ENCODE measurements at places on chromosomes 12 and 14.

DNA sequence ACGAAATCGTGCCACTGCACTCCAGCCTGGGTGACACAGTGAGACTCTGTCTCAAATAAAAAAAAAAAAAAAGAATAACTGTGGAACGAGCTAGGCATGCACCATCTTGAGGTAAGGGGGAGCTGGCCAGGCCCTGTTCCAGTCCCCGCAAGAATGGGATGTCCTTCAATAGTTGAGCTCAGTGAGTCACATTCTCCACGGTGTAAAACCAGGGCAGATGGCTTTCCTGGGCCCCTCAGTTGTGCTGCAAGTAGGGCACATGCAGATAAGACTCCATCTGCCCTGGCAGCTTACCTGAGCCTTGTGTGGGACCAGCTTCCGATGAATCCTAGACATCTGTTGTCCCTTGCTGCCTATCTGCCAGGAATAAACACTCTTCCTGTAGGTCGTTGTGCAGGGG lies 312.1 kb downstream of the VRK1 start:
- DNase-seq = no peak

DNA sequence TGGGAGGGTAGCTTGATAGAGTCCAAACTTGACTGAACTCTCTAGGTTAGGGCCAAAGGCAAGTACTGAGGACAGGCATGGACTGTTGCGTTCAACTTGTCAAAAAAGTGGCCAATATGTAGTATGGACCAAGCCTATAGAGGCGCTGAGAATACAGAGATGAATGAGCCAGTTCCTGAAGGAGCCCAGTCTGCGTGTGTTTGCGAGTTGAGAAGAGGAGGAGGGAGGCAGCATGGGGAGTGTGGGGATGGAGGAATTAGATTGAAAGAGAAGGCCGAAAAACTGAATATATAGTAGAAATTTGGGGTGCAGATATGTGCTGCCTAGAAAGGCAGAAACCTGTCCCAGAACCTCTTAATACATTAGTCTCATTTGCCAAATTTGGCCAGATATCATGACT lies 412.4 kb downstream of the PCNX1 start:
- no peak for DNase-seq

DNA sequence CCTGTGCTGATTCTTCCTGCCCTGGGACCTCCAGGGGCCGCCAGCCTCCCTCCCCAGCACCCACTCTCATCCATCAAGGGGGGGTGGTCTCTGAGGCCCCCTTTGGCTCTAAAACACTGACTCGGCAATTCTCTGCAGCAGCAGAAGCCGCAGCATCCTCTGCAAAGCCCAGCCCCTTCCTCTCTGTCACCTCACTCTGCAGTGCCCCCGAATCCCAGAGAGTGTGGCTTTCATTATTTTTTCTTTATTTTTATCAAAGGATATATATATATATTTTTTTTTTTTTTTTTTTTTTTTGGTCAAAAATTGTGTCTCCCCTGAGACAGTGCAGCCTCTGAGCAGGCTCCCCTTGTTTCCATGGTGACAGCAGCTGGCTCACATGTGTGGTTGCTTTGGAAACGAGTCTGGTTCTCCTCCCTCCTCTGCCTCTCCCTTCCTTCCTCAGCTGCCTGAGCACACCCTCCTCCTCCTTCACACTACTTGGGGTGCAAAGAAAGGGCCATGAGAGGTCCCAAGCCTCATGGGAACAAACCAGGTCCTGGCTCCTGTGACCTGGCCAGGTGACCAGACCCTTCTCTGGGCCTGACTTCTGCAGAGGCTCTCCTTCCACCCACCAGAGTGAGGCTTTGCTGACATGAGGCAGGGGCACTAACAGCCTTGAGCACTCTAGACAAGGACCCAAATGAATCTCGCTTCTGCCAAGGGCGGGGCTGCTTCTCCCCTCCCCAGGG lies 100.5 kb downstream of the LRRC74A start:
- DNase-seq = peak; percentile 78

DNA sequence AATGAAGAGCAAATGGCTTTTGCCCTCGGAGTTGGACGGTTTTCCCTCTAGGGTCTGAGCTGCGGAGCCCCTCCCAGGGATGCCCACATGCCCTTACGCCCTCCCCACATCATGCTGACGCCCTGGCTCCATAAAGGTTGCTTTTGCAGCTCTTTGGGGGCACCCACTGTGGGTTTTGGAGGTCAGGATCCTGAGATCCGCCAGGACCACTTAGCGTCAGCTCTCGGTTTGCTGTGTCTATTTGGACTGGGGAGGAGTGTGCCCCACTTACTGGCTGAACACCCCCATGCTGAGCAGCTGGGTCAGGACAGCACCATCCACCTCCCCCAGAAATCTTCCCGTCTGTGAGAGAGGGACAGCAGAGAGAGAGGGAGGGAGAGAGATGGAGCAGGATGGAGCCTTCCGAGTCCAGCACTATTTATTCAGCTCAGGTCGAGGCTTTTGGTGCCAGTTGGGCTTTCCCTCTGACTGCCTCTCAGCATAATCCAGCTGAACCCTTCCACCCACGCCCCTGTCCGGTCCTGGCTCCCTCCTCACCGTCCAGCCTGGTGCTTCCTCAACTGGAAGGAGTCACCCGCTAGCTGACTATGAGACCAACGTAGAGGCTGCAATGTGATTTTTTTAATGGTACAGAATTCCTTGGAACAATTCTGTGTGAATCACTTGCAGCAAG lies 18.9 kb upstream of the LRTM2 start:
- no peak for DNase-seq
